SJSA1 (cell line): ENCODE measurements at places on chromosomes 7 and 10.

- DNase-seq: no peak
These were observed 5.6 kb downstream of the CALML3 start for GRCh38 chr10:5530412-5530806.

- DNase-seq: no peak
These were observed 375.5 kb downstream of the TCERG1L start for GRCh38 chr10:130935897-130936550.

DNA sequence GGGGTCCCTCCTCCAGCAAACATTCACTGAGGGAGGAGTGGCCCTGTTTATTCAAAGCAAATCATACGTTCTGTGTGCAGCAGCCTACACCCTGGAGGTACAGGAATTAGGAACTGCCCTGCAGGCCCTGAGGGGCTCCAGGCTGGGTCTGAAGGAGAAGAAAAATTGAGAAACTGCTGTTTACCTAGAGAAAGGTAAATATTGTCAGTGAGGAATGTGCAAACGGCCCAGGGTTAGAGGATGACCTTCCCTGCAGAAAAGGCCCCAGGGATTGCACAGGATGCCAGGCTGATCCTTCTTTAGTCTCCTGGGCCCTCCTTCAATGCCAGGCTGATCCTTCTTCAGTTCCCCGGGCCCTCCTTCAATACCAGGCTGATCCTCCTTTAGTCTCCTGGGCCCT is 5.7 kb downstream of the CALML5 start:
- no peak for DNase-seq

- DNase-seq: no peak
These were observed 8.6 kb upstream of the CACUL1 start for GRCh38 chr10:118763202-118763988.

GRCh38 chr7:16710651-16711050 is 42.9 kb upstream of the TSPAN13 start:
- DNase-seq: no peak

DNA sequence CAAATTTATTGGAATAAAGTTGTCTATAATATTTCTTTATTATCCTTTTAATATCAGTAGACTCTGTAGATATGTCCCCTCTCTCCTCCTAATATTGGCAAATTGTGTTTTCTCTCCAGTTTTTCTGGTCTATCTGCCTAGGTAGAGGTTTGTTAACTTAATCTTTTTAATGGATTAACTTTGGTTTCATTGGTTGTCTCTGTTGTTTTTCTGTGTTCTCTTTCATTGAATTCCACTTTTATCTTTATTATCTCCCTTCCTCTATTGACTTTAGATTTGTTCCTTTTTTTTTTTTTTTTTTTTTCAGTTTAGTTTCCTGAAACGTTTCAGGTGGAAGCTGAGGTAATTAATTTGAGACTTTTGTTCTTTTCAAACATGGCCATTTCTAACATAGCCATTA is 10.6 kb downstream of the PLEKHS1 start:
- DNase-seq: no peak

DNA sequence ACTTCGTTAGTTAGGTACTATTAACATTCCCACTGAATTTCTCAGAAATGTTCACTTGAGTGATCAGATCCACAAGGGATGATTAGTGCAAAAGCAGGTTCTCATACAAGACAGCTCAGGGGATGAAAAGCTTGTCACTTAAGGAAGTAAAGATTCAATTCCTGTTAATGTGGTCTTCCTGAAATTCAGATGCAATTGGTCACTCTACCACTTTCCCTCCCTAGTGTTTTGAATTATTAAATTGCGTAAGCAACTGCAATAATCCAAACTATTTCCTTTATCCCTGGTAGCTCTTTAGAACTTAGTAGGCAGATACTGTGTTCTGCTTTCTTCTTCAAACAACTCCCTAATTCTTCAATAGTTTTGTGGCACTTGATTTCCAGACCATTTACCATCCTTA is 121.4 kb downstream of the MAGI2 start:
- DNase-seq: no peak

GRCh38 chr10:93826355-93826754 is 67.4 kb upstream of the SLC35G1 start:
- DNase-seq: no peak

GRCh38 chr10:90788968-90789367 is 68.9 kb downstream of the HTR7 start:
- DNase-seq: no peak

GRCh38 chr10:78756604-78757343 is 312.0 kb upstream of the ZMIZ1 start:
- DNase-seq: peak; percentile 93

- DNase-seq: no peak
These were observed 217.1 kb downstream of the TMEM178B start for GRCh38 chr7:141290973-141291372.

DNA sequence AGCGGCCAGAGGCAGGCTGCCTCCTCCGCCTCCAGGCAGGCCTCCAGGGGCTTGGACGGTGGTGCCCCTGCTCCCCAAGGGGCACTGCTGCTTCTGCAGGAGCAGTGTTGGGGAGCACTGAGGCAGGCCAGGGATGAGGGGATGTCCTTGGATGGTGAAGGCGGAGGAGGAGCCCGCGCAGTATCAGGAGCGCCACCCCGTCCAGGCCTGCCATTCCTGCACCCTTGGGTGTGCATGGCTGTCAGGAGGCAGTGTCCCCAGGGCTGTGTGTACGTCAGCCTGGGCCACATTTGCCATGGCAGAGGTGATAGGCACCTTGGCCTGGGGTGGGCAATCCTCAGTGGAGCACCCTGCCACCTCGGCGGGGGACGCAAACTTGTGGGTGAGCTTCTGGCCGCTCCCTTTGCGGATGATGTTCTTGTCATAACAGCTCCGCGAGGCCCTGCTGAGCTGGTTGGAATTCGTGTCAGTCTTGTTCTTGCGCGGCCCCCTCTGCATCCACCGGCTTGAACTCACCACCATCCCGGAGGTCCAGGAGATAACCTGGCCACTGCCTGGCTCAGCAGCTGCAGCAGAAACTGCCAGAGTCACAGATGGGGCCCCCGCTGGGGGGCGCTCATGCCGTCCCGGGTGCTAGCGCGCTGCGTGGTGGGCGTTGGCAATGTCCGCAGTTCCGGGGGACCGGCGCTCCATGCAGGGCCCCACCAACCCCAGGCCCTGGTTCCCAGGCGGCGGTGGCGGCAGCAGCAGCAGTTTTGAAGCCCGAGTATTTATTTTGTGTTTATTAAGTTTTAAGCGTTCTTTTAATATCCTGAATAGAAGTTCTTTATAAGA is 182.3 kb upstream of the ADCY1 start:
- DNase-seq: no peak

- DNase-seq: no peak
These were observed 288.6 kb downstream of the NEBL start for GRCh38 chr10:20608503-20608902.

DNA sequence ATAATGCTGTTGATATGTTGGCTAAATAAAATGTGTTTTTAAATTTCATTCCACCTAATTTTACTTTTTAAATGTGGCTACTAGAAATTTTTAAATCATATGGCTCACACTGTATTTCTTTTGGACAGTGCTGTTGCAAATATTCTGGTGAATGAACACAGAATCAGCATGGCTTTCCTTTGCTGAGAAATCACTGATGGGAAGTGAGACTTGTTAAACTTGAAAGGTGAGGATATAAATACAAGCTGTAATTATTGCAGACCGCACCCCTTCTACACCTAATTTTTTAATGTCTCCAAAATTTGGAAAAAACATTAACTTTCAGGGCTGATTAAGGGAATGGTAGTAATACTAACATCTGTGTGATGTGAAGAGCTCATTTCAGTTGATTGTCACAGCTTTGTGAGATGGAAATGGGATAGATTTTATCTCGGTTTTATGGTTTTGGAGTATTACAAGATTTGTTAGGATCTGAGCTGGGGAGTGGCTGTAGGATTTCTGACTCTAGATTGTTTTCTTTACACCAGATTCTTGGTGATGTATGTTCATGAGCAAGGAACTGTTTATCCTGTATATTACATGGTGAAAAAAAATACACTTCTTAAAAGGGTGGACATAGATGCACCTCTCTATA is 1.3 kb downstream of the MIOS start:
- DNase-seq: no peak

GRCh38 chr10:117300671-117301070 is 59.8 kb downstream of the SLC18A2 start:
- no peak for DNase-seq

- DNase-seq: no peak
These were observed 168.4 kb upstream of the NPVF start for GRCh38 chr7:25396668-25397067.

DNA sequence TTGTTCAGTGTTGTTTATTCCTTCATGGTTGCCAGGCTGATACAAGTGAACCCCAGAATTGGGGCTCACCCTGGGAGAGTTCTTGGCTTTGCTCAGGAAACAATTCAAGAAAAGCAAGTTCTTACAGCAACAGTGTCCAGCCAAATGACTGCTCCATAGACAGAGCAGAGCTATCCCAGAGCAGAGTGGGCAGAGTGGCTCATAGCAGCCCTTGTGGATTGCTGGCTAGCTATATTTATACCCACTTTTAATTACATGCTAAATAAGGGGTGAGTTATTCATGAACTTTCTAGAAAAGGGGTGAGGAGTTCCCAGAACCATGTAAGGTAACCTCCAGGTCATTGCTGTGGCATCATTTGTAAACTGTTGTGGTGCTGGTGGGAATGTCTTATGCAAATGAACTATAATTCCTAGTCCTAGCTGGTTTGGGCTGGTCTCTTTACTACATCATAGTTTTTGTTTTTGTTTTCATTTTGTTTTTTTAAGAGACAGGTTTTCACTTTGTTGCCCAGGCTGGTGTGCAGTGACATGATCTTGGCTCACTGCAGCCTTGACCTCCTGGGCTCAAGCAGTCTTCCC is 59.9 kb upstream of the HBP1 start:
- no peak for DNase-seq

- DNase-seq: no peak
These were observed 484.9 kb downstream of the GPAM start for GRCh38 chr10:111698711-111699110.

DNA sequence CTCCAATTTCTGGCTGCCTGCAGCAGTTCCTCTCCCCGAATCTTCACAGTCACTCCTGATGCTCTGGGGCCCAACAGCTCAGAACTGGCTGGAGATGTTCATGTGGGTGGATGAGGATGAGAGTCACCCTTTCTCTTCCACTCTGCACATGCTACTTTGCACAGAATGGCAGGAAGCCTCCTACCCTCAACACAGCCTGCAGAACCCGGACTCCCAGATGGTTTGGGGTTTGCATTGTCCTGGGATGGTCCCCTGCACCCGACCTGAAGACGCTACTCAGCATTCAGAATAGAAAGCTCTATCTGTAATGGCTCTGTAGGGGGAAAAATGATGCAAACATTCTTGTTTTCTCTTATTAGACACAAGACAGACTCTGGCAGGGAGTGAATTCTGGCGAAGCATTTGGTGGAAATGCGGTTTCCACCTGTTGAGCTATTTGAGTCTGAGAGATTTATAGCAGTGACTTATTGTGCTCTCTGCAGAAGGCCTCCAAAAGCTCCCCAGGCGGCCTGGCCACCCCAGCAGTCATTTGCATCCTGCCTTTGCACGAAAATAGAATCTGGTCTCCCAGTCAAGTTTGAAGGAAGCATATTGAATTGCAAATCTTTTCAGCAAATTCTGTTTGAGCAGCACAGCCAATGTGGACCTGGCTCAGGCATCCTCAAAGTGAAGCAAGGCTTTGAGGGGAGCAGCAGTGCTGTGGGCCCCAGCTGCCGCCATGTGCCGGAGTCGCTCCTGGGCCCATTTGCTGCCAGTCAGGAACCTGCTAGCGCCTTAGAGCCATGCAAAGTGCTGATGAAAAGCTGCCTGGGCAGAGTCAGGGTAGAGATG is 309.3 kb downstream of the TCERG1L start:
- no peak for DNase-seq
